Mesothelial cell of epicardium (in vitro differentiated cells): ENCODE measurements at places on chromosomes 7 and 10.

- no peaks in the 10 kb centered on the region for H3K27me3 ChIP-seq
- H3K4me1 ChIP-seq: no peaks in the 10 kb centered on the region
- no peak overlapping the region for H3K27ac ChIP-seq
- no peak overlapping the region for H3K4me3 ChIP-seq
- peak; percentile 54 for DNase-seq
These were observed 12.0 kb upstream of the MARVELD1 start for GRCh38 chr10:97701438-97702069.

DNA sequence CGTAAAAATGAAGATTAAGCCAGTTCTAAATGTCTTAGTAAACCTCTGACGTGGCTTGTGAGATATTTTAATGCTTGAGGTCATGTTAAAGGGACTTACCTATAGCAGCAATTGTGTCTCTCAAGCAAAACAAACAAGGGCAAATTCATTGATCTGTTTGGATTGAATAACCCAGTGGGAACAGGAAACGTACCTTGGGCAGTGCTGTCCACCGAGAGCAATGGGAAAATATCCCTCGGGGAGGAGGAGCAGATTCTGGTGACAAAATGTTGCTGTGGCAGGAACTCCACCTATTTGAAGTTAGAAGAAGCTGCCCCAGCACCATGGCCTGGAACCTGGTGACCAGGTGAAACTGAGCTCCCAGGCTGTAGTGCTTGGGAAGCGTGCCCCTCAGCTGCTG is 107.1 kb upstream of the FZD8 start:
- no peak overlapping the region for H3K4me3 ChIP-seq
- H3K4me1 ChIP-seq: peaks cover 13% of the 10 kb centered on the region
- no peak overlapping the region for H3K27ac ChIP-seq
- H3K36me3 ChIP-seq: no peaks in the 10 kb centered on the region
- no peak for DNase-seq
- H3K27me3 ChIP-seq: no peaks in the 10 kb centered on the region

- no peaks in the 10 kb centered on the region for H3K36me3 ChIP-seq
- H3K4me3 ChIP-seq: no peak overlapping the region
- no peak for DNase-seq
- no peak overlapping the region for H3K27ac ChIP-seq
These were observed 31.0 kb downstream of the PPIF start for GRCh38 chr10:79378383-79378646.

DNA sequence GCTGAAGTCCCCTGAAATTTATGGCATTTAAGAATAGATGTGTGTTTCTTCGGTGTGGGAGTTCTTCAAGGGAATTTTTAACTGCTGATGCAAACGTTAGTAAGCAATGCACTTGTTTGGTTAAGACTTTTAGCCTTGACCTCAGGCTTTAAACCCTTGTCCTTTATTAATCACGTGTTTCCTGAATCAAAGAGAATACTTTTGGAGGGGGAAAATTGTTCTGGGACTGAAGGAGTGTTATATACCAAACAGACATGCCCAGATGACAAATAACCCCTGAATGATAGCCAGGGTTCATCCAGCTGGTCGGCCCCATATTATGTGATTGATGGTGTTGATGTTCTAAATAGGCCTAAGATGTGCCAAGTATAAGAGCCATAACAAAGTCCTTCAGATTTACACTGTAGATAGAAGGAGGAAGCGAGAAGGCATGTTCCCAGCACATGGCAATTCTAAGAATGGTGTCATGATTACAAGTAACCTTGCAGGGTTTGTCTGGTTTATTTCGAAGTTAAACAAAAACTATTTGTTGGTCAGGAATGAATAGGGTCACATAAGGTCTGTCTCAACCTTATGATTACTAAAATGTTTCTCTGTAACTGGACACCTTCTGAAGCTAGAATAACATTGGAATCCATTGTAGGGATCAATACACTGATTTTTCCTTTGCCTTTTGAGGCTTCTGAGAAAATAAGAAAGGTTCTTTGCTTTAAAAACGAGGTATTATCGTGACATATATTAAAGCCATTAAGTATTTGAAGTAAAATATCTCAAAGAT is 124.2 kb upstream of the SEM1 start:
- no peaks in the 10 kb centered on the region for H3K27me3 ChIP-seq
- DNase-seq: no peak
- H3K4me1 ChIP-seq: peaks cover 44% of the 10 kb centered on the region
- H3K36me3 ChIP-seq: no peaks in the 10 kb centered on the region
- no peak overlapping the region for H3K4me3 ChIP-seq

DNA sequence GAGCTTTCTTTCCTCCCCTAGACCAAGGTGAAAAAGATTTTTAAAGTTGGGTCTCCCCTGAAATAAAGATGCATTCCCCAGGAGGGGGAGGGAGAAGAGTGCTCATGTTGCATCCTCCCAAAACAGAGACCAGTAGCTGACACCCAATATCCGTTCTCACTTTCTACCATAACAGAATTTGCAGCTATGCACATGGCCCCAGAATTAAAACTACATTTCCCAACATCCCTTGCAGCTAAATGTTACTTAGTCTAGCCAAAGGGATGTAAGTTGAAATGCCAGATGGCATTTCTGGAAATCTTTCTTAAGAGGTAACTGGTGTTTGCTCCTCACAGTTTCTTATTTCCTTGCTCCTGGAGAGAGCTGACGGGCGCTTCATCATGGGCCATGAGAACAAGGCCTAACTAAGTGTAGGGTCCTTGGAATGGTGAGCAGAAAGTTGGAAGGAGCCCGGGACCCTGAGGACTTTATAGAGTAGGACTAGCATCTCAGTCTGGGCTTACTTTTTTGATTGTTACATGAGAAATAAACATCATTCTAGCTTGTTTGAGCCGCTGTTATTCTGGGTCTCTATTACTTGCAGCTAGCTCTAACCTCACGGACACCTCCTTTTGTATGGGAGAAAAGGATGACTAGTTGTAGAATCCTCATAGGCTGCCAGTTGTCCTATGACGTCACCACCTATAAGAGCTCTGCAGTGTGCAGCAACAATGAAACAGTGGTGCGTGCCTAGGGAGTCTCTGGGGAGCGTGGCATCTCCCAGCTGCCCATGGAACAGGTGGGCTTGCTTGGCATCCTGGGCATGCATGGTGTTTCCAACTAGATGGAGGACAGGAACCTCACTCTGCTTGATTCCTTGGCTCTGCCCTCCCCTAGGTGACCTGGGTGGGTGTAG is 46.1 kb upstream of the EXOC6 start:
- no peaks in the 10 kb centered on the region for H3K36me3 ChIP-seq
- H3K27ac ChIP-seq: no peak overlapping the region
- no peak for DNase-seq
- H3K4me3 ChIP-seq: no peak overlapping the region

GRCh38 chr10:117223693-117224430 is 17.1 kb upstream of the SLC18A2 start:
- no peaks in the 10 kb centered on the region for H3K36me3 ChIP-seq
- H3K4me3 ChIP-seq: no peak overlapping the region
- DNase-seq: no peak
- no peak overlapping the region for H3K27ac ChIP-seq

DNA sequence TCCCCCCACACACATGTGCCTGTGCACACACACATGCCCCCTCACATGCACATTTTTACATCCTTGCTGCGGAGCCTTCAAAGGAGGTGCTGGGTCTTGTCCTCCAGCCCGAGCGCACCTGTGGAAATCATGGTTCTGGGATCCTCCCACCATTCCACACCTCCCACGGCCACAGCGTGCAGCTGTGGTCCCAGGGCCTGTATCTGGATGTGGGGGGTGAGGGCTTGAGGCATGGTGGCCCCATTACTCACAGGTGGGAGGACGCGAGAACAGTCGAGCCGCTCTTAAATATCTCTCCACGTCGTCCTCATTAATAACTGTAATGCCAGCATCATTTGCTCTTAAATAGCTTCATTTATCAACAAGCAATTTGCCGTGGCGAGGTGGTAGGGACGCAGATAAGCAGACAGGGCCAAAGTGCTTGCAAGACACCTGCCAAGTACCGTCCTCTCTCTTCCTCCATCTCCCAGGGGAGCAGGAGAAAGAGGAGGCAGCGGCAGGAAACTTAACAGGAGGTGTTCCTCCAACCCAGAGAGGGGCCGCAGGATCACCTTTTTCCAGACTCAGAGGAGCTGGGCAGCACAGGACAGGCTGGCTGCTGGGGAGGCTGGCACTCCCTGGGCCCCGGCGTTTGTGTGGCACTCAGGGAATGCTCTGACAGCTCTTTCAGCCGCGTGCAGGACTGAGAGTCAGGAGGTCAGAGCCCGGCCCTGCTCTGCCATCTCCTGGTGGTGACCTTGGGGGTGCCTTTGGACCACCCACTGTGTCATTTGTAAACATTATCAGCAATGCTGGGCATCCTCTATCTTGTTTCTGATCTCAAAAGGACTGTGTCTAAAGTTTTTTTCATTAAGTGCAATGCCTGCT is 87.4 kb downstream of the CDH23 start:
- H3K4me1 ChIP-seq: no peaks in the 10 kb centered on the region
- H3K27me3 ChIP-seq: peaks cover 46% of the 10 kb centered on the region

- no peaks in the 10 kb centered on the region for H3K4me1 ChIP-seq
- no peak overlapping the region for H3K27ac ChIP-seq
- DNase-seq: no peak
- no peaks in the 10 kb centered on the region for H3K36me3 ChIP-seq
- no peaks in the 10 kb centered on the region for H3K27me3 ChIP-seq
These were observed 839.7 kb downstream of the CNTNAP2 start for GRCh38 chr7:146956321-146956720.

DNA sequence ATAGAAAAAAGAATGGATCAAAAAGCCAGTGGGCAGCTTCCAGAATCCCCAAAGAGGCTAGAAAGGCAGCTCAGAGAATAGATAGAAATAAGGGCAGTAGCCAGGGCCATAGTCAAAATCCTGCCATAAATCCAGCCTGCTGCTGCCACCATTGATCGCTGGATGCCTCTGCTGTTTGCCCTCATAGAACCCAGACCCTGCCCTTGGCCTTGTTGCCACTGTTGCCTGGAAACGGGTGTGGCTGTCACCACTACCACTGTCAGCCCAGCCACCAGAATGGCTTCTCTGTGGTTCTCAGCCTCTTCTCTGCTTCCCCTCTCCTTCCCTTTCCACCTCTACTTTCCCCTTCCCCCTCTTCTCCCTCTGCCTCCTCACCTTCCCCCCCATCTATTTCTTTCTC is 57.8 kb downstream of the HHEX start:
- H3K36me3 ChIP-seq: no peaks in the 10 kb centered on the region
- no peak overlapping the region for H3K27ac ChIP-seq
- no peaks in the 10 kb centered on the region for H3K4me1 ChIP-seq
- H3K27me3 ChIP-seq: peaks cover 32% of the 10 kb centered on the region

- no peaks in the 10 kb centered on the region for H3K4me1 ChIP-seq
- no peaks in the 10 kb centered on the region for H3K27me3 ChIP-seq
- peaks cover 2% of the 10 kb centered on the region for H3K36me3 ChIP-seq
- no peak overlapping the region for H3K4me3 ChIP-seq
These were observed 70.2 kb upstream of the CCDC71L start for GRCh38 chr7:106731187-106731586.

- H3K4me3 ChIP-seq: no peak overlapping the region
- DNase-seq: no peak
- no peaks in the 10 kb centered on the region for H3K36me3 ChIP-seq
- peaks cover 35% of the 10 kb centered on the region for H3K4me1 ChIP-seq
These were observed 59.1 kb upstream of the CALD1 start for GRCh38 chr7:134720091-134720935.

DNA sequence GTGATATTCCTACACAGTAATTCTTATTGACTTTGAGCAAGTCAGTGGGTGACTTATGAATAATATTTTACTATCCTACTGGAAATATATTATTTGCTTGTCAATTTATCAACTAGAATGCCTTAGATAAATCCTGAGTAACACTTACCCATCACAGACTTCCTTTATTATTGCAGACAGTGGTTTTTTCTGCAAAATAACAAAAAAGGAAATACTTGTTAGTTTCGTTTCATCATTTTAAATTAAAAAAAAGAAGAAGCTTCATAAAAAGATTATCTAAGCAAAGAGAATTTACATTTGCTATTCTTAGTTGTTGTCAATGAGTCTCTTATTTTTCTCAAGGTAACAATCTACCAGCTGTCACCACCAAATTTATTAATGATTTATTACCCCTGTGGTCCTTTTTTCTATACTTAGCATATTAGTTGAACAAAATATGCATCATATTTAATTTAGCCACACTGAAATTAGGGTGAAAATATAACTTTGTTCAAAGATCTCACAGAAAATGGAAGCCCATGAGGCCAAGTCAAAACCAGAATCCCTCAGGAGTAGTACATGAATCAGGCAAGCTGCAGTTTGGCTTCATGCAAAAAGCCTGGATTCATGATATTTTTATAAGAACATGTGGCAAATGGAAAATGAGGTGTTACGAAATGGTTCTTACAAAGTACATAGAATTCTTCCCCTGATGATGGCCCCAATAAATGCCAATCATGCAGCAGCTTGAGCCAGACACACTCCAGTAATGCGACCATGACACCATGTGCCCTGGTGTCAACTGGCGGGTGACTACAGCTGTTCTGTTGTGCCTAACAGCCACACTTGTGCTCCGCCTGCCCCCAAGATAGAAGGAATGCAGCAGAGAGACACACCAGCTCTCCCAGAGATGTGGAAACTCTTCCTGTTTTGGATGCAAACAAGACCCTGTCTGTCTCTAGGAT is 132.6 kb downstream of the ELMO1 start:
- H3K27me3 ChIP-seq: no peaks in the 10 kb centered on the region
- no peaks in the 10 kb centered on the region for H3K36me3 ChIP-seq
- no peak overlapping the region for H3K4me3 ChIP-seq
- H3K27ac ChIP-seq: no peak overlapping the region
- no peak for DNase-seq

GRCh38 chr7:90592033-90592432 is 4.1 kb upstream of the CDK14 start:
- no peak overlapping the region for H3K4me3 ChIP-seq
- H3K4me1 ChIP-seq: peaks cover 19% of the 10 kb centered on the region
- no peak for DNase-seq
- H3K27ac ChIP-seq: no peak overlapping the region

DNA sequence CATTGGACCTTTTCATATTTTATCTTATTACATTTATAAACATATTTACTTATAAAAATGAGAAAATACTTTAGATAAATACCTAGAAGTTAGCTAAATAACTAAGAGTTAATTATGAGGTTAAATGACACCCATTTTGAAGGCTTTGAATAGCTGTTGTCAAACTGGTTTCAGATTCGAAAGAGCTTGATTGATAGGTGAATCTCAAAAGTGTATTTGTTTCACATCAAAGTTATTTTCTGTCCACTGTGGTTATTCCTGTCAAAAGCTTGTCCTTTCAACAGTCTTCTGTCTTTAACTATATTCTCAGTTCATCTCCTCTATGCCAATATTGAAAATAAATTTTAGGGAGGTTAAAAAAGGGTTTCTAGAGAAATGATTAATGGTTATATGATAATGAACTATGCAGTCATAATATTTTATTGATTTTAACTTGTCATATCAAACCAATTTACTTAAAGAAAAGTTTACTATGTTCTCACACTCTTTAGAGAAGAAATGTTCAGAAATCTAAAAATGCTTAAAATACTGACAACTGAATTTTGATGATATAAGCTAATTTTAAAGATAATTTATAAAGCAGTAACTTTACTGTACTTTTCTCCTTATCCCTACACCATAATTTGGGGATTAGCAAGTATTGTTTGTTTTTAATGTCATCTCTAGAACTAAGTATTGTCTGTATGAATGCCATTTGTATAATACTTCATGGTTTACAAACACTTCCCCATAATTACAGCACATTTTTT is 72.0 kb upstream of the FOXP2 start:
- DNase-seq: no peak
- no peaks in the 10 kb centered on the region for H3K36me3 ChIP-seq
- H3K4me1 ChIP-seq: no peaks in the 10 kb centered on the region
